Liver (tissue), 10 donors: ENCODE measurements at places on chromosomes 12 and 14.

DNA sequence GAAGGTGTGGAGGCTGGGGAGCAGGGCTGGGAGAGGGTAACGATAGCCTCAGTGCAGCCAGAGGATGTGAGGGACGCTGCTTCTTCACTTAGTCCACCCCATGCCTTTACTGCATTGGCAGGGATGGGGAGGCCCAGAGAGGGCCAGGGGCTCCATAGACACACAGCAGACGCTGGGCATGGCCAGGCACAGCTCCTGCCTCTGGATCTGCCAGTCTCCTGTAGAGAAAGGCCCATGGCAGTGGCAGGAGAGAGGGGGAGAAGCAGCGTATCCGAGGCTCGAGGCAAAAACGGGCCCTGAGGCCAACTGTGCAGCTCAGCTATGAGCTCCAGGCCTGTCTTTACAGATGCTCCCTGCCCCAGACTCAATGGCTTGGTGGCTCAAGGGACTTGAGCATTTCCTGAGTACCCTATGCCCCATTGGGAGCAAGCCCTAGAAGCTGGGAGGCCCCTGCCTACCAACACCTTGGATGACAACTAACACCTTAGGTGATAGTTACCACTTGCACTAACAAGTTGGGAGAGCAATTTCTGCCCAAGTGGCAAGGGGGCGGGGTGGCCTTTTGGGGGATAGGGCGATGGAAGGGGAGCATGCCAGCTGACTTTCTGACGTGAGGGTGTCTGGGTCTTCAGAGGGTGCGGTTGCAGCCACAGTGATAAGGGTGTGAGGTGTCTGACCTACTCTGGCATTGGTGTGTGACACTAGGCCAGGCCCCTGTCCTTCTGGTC lies 5.0 kb upstream of the LBHD2 start:
- no peak overlapping the region for H3K27ac ChIP-seq
- no peak overlapping the region for H3K4me3 ChIP-seq
- no peaks in the 10 kb centered on the region for H3K36me3 ChIP-seq

DNA sequence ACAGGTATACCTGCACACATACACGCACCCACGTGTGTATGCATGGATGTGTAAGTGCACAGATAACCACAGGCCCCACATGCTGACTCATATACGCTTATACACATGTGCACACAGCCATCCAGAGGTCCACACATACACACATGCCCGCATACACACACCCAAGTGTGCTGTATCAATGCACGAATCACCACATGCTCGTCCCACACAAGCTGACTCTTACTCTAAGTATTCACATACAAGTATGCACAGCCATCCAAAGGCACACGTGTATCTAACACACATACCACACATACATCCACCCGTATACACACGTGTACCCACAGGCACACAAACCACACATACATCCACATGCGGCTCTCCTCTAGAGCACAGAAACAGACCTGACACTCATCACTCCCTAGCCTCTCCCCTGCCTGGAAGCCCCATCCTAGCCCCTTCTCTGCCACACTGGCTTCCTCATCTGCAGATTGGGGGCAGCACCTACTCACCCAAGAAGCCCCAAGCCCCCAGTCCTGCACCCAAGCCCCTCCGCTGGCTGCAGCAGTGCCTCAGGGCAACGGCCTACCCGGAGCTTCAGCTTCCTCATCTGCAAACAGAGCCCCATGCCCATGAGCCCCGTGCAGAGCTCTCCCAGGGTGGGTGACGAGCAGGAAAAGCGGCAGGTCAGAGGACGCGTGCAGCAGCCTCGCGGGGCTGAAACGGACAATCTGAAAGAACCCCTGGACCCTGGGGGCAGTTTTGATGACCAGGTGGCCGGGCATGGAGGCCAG lies 105.4 kb downstream of the NCOR2 start:
- no peak for DNase-seq
- no peaks in the 10 kb centered on the region for H3K27me3 ChIP-seq
- no peak overlapping the region for H3K4me3 ChIP-seq

- H3K4me1 ChIP-seq, result no peaks in the 10 kb centered on the region
- H3K27me3 ChIP-seq, result no peaks in the 10 kb centered on the region
- DNase-seq, result no peak
- H3K27ac ChIP-seq, result no peak overlapping the region
- H3K36me3 ChIP-seq, result no peaks in the 10 kb centered on the region
Observed at GRCh38 chr12:117020536-117021220, 78.5 kb downstream of the TESC start.

GRCh38 chr12:90490355-90490754 lies 464.6 kb downstream of the CCER1 start:
- no peaks in the 10 kb centered on the region for H3K36me3 ChIP-seq
- DNase-seq, result no peak
- H3K27ac ChIP-seq, result no peak overlapping the region
- H3K4me1 ChIP-seq, result no peaks in the 10 kb centered on the region
- H3K4me3 ChIP-seq, result no peak overlapping the region
- H3K27me3 ChIP-seq, result no peaks in the 10 kb centered on the region

GRCh38 chr14:65588426-65589140 lies 176.1 kb downstream of the FUT8 start:
- H3K27ac ChIP-seq, result no peak overlapping the region
- DNase-seq, result no peak
- H3K27me3 ChIP-seq, result no peaks in the 10 kb centered on the region
- H3K4me1 ChIP-seq, result no peaks in the 10 kb centered on the region
- no peaks in the 10 kb centered on the region for H3K36me3 ChIP-seq

GRCh38 chr14:104264495-104265265 lies 126.3 kb downstream of the KIF26A start:
- H3K4me3 ChIP-seq, result no peak overlapping the region
- no peaks in the 10 kb centered on the region for H3K27me3 ChIP-seq
- no peaks in the 10 kb centered on the region for H3K36me3 ChIP-seq
- H3K4me1 ChIP-seq, result no peaks in the 10 kb centered on the region
- DNase-seq, result peak; percentile 28

DNA sequence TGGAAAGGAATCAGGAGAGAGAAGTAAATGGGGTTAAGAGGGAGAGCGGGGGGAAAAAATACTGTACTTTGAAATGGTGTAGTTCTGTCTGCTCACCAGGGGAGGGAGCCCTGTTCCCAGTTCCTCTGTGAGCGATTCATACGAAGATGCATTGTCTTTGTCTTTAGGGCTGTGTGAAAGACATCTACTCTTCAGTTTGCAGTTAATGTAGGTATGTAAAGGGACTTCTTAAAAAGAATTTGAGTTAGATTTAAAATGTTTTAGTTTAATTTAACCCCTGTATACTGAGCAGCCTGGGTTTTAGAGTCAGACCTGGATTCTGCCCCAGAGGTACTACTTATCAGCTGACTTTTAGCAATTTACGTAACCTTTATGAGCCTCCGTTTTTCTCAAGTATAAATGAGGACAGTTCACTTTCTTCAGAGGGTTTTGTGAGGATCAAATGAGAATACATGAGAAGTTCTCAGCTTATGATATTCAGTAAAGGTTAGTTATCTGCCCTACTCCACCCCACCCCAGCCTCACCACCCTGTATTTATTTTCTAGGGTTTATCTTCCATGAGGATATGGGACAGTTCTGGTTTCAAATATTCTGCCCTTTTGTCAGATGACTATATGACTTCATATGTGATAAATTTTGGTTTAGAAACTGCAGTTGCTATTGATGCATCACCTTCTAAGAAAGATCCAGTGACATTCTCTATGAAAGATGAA lies 82.5 kb upstream of the EVL start:
- DNase-seq, result peak; percentile 65
- no peak overlapping the region for H3K4me3 ChIP-seq
- H3K4me1 ChIP-seq, result peaks cover 23% of the 10 kb centered on the region
- no peak overlapping the region for H3K27ac ChIP-seq
- no peaks in the 10 kb centered on the region for H3K36me3 ChIP-seq

DNA sequence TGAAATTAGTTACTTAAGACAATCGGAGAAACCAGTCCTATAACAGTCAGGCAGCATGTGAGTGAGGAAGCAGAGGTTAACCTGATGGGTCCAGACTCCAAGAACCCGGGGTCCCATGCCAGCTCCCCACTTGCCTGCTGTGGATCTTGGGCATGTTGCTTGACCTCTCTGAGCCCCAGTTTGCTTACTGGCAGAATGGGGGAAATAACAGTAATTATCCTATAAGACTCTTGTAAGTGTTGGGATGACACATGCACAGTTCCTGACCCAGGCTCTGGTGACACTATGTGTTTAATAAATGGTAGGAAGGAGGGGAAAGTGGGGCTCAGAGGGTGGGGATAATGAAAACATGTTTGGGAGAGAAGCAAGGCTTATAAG lies 56.8 kb downstream of the RPH3A start:
- no peak overlapping the region for H3K27ac ChIP-seq
- H3K4me3 ChIP-seq, result no peak overlapping the region
- H3K36me3 ChIP-seq, result no peaks in the 10 kb centered on the region
- DNase-seq, result no peak
- peaks cover 15% of the 10 kb centered on the region for H3K27me3 ChIP-seq
- no peaks in the 10 kb centered on the region for H3K4me1 ChIP-seq

DNA sequence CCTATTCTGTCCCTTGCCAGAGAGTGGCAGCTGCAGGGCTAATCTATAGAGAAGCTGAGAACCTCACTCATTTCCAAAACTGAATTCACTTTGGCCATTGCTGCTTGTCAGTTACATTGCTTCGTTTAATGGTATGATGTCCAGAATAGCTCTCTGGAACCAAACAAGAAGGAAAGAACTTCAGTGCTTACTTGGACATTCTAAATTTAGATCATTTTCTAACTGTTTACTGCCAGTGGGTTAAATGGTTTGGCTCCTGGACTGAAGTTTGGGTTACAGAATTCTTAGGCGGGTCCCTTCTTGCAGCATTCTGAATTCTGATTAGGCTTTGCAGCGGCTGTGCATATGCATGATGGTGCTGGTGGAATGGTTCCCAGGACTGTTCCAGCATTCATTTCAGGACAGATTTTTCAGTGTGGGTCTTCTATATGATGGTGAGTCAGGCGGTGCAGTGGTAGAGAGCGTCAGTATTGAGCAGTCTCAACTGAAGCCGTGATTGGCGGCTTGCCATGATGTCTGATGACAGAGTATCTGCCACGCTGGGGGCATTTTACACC lies 148.7 kb downstream of the DYRK2 start:
- no peaks in the 10 kb centered on the region for H3K4me1 ChIP-seq
- H3K27me3 ChIP-seq, result no peaks in the 10 kb centered on the region
- no peak overlapping the region for H3K4me3 ChIP-seq
- H3K27ac ChIP-seq, result no peak overlapping the region

- H3K4me3 ChIP-seq, result no peak overlapping the region
- H3K27ac ChIP-seq, result peak overlapping the region; percentile 59
- H3K36me3 ChIP-seq, result no peaks in the 10 kb centered on the region
- peaks cover 23% of the 10 kb centered on the region for H3K4me1 ChIP-seq
- H3K27me3 ChIP-seq, result no peaks in the 10 kb centered on the region
Observed at GRCh38 chr14:94483071-94483451, 7.1 kb upstream of the SERPINA9 start.
